ENCODE measurements at places on chromosomes 1 and 21.

GRCh38 chr1:2414297-2414958 lies 2.1 kb upstream of the PEX10 start:
- peak; percentile 80 for DNase-seq

DNA sequence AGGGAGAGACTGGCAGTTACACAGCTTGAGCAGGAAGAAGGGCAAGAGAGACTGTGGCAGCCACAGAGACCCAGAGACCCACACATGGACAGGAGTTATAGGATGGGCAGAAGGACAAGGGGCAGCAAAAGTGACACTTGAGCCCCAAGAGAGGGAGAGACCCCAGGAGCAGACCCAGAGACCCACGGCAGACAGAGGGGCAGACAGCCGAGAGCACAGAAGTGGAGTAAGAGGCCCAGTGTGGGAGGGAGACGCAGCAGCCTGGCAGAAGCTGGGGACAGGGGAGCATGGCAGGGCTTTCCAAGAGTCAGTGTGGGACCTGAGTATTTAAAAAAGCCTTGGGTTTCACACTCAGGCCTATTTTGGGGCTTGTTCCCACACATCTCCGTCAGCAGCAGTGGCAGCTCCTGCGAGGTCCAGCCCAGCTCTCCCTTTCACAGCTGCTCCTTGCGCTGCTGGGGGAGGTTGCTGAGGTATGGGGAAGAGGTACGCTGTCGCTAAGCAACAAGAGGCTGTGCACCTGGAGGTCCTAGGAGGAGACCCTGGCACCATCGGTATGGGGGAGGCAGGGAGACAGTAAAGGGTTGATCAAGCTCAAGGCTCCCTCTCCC lies 9.0 kb upstream of the MEF2D start:
- no peak for DNase-seq

DNA sequence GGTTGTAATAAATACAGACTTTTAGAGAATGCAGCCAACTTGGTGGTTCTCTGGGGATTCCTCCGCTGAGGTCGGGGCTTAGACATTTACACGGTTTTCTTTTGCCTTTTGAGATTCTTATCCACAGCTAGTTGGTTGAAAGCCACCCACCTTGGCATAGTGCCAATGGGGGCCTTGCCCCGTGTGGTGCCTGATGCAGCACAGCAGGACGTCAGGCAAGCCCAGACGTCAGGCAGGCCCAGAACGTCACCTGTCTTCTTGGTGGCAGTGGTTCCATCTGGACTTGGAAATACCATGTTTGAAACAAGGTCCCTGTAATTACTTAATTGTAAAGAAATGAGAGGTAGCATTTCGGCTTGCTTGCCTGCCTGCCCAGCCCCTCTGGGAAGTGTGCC lies 78.5 kb downstream of the GALNT2 start:
- DNase-seq: no peak

DNA sequence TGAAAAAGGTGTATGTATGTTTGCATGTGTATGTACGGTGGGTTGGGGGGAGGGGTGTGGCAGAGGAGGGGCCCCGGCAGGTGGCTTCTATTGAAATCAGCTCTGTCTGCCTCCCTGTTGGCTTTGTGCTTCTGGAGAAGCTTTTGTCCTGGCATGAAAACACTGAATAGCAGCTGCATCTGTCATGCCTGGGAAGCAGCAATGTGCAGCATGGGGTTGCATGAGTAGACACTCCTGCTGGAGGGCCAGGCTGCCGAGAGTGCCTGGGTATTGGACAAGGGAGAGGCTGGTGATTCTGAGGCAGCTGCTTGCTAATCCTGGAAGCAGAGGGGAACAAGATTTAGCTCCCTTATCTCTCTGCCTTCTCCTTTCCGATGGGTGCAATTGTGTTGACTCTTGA lies 20.5 kb downstream of the MAPKAPK2 start:
- no peak for DNase-seq

DNA sequence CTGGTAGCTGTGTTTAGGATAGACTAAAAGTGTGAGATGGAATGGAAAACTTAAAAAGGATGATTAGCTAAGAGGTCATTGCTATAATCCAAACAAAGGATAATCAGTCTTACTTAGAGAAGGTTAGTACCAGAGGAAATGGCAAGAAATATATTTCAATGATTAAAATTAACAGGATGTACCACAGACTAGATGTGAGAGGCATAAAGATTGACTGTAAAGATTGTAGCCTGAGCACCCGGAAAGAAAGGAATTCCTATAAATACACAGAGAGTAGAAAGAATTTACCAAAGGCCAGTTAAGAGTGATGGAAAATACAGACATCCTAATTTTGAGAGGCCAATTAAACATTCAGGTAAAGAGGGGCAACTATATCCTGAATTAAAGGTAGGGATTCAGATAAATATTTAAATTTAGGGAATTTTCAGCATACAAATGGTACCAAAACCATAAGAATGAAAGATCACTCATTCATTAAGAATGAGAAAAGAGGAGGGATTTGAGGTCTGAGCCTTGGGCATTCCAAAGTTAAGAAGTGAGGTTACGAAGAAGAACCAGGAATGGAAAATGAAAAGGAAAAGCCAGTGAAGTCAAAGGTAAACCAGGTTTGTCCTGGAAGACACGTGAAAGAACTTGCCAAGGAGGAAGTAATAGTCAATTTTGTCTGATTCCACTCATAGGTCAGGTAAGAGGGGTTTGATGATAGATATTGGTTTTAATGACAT lies 46.4 kb upstream of the RGS1 start:
- DNase-seq: no peak

Measured in NB4 (cell line).